Left kidney (tissue), 8 donors: ENCODE measurements at places on chromosomes 11 and 22. TPM values are rescaled to one million over a fixed set of nuclear protein-coding genes. Genes with fewer than 3 reads are reported as not detected.

GVQW3 gene
- 20.2 TPM for polyA plus RNA-seq

TST gene
- polyA plus RNA-seq, result 39.1 TPM

DNA sequence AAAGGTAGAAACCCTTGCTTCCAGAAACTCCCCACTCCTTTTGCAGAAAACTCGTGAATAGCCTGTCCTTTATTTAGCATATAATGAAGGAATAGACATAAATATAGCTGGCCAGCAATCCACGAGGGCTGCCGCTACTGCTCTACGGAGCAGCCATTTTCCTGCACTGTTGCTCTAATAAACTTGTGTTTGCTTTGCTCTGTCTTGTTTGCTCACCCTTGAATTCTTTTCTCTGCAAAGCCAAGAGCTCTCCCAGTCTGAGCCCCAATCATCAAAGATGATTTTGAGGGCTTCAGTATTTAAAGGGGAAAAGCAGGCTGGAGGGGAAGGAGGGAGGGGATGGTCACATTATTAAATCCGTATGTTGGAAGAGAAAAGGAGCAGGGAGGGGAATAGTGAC, 16.6 kb upstream of the CHKA start:
- DNase-seq, result no peak

GRCh38 chr11:10798330-10798928, 10.3 kb downstream of the EIF4G2 start:
- no peak for DNase-seq

DNA sequence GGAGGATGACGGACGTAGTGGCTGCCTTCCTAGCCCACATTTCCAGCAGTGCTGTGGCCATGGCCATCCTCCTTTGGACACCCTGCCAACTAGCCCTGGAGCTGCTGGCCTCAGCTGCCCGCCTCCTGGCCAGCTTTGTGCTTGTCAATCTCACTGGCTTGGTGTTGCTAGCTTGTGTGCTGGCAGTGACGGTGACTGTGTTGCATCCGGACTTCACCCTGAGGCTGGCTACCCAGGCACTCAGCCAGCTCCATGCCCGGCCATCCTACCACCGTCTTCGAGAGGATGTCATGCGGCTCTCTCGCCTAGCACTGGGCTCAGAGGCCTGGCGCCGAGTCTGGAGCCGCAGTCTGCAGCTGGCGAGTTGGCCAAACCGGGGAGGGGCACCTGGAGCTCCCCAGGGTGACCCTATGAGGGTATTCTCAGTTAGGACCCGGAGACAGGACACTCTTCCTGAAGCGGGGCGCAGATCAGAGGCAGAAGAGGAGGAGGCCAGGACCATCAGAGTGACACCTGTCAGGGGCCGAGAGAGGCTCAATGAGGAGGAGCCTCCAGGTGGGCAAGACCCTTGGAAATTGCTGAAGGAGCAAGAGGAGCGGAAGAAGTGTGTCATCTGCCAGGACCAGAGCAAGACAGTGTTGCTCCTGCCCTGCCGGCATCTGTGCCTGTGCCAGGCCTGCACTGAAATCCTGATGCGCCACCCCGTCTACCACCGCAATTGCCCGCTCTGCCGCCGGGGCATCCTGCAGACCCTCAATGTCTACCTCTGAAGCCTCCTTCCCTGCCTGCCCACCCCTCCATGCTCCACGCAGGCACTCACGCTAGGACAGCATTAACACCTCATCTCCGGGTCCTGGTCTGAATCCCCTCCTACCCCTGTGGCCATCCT, 1.6 kb downstream of the RNF26 start:
- no peak for DNase-seq

GRCh38 chr11:74546752-74547151, 45.6 kb upstream of the POLD3 start:
- DNase-seq, result no peak

DNA sequence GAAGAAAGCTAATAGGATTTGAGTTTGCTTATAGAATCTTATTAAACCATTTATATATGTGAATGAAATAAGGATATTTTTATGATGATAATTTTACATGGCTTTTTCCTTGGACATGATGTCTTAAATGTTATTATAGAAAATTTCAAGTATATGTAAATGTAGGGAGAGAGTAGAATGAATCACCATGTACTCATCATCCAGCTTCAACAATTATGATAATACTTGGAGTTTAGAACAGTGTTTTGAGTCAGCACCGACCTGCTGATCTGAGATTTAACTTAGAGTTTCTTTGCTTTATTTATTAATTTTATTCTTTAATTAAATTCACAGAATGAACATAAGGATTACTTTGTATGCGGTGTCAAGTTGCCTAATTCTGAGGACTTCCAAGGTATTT, 193.5 kb downstream of the UVRAG start:
- no peak for DNase-seq

- DNase-seq, result no peak
Measured at GRCh38 chr22:46694416-46695170, 43.5 kb downstream of the CERK start.

GRCh38 chr11:87466223-87466622, 428.5 kb downstream of the TMEM135 start:
- DNase-seq, result no peak
